ENCODE measurements at places on chromosomes 11 and 22.
A peak's percentile ranks its signal among the peaks of the same experiment; 100 is the strongest.

DNA sequence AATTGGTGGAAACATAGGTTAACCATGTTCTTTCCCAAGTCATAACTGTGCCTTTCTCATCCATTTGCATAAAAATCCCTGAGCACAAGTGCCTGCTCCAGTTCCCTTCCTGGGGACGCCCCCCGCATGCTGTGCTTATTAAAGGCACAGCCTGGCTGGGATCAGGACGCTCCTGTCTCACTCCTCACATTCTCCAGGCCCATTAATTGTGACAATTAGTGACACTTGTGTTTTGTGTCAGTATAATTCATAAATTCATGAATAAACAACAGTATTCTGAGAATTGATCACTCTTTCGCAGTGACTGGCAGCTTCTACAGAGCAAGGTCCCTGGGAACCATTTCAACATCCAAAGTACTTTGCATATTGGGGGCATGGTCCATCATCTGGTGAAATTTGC, 1354.4 kb downstream of the TBC1D22A start:
- no peak for DNase-seq

DNA sequence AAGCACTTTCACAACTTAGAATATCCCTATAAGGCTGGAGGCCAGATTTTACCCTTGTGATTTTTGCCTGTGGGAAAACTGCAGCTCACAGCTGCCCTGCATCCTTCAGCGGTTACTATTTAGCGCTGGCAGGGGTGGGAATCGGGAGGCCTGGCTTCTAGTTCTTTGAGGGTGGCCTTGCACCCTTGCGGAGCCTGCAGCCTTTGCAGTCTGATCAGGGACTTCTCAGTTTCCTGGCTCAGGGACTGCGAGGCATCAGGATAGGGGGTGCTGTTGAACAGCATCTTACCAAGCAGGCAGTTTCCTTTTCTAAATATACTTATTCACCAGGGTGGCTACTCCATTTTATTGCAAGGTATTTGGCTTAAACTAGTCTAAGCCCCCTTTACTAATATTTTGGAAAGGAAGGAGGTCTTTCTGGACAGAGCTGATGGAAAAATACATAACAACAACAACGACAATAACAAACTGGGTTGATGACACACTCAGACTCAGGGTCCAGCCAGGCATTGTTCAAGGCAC, 2.9 kb upstream of the APOA1 start:
- DNase-seq: no peak

GRCh38 chr22:42270176-42270509, 310 bp downstream of the TCF20 start:
- DNase-seq: no peak

DNA sequence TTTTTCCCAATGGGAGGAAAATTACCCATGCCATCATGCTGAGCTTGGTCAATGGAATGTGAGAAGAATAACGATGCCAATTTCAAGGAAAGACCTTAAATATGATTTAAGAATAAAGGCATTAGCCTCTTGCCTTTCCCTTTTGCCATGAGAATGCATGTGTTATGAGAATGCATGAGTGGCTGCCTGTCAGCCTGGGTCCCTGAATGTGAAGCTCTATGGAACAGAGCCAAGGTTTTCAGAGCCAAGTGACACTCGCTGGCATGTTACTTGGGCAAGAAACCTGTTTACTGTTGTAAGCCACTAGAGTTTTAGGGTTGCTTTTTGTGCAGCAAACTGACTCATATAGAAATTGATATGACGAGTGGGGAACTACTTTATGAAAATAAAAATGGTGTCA, 75.7 kb downstream of the JRKL start:
- no peak for DNase-seq

- no peak for DNase-seq
Measured at GRCh38 chr11:112421879-112422278, 161.2 kb upstream of the PLET1 start.

DNA sequence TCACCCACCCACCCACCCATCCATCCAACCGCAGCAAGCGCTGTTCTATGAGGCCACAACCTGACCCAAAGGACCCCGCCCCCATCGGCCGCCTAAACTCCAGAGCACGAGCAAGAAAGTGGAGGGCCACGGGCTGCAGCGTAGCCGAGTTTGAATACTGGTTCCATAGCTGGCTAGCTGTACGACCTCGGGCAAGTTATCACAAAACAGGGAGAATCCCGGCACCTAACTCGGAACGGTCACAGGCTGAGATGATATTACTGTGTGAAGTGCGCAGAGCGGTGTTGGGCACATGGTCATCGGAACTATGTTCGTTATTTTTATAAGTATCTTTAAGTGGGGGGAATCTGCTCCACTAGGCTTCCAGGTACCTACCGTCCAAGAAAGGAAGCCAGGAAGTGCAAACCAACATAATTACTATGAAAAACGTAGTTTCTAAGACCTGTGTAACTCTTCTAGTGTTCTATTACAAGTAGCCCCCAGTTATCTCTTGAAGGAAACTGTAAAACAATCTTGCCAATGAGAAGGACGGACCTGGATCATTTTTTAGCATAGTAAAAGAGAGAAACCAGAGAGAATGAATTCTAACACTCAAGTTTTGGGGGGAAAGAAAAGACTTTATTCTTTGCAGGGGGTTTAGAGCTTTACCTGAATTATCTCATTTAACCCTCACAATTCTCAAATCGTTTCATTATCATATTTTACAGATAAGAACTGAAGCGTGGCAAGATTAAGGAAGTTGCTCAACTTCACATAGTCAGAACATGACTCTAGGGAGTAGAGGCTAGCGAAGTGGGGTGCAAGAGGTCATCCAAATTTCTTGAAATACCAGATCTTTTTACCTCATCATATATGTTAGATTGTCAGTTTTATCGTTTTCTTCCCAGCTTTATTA, 663 bp upstream of the BUD13 start:
- DNase-seq: no peak

DNA sequence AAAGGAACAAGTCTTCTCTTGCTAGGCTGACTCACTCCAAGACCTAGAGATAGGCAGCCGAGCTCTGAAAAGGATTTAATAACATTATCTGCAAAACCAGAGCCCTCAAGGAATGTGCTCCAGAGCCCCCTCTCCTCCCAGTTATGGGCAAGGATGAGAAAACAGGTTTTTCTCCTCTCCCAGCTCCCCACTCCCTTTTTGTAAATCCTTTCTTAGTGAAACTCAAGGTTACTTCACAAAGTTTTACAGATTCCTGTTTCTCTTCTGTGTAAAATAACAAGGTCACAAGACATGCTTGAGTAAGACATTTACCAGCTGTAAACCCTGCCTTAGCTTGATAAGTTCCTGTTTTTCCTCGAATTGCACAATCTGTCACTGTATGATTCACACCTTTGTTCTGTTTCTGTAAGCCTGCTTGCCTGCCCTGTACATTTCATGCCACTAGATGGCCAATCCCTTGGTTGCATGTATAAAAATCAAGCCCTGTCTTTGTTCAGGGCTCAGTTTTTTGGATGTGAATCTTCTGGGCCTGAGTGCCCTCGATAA, 489.4 kb downstream of the KCNA4 start:
- DNase-seq: peak; percentile 4

GRCh38 chr11:100152766-100153165, 534.3 kb upstream of the ARHGAP42 start:
- DNase-seq: no peak

GRCh38 chr11:75449776-75450175, 16.8 kb upstream of the KLHL35 start:
- DNase-seq: no peak

DNA sequence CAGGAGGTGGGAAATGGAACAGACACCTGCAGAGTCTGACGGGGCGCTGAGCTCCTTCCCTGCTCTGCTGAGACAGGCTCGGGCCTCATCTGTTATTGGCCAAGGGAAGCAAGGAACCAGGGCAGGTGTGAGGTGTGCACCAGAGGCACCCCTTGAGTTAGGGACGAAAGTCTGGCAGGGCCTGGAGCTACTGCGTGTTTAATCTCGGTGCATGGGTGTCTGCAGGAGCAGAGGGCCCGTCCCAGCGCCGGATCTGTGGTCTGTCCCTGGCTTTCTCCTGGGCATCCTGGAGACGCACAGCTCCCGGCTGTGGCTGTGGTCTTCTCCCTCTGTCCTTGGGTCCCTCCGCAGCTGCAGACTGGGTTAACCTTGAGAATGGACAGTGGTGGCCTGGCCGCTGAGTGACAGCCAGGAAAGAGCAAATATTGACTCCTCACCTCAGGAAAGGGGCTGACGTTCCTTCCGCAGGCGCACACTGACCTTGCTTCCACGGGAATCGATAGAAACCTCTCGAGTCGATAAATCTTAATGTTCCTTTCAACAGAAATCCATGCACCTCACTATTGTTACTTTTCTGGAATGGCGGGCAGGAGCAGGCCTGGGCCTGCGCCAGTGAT, 975.6 kb downstream of the BRD1 start:
- no peak for DNase-seq

DNA sequence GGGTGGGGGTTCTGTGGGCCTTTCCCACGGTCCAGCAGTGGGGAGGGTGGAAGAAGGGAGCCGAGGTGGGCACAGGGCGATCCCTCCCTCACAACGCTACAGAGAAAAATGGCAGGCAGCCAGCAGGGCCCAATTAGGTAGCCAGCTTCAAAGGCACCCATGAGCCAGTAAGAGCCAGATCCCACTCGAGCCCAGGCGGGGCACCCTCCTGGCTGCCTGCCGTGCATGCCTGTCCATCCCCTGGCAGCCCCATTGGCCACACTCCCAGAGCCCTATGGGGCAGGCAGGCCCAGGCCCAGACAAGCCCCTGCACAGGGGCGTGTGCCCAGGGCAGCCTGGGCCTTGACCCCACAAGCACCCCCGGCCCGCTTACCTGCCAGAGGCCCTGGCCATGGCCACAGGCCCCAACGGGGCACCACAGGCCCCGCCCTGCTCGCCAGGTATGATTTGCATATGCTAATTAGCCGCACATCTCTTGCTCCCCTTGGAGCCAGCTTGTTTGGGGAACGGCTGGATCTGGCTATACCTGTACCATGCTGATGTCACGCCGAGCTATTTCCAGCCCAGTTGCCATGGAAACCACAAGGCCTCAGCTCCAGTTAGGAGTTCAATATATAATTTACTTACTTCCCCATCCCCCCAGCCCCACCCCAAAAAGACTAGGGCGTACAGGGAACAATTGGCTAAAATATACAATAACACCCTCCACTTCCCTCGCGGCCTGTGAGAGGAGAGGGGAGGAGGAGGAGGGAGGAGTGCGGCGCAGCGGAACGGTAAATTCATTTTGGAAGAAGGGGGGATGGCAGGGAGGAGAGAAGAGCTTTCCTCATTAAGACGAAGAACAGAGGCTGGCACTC, 47.5 kb upstream of the TCF20 start:
- DNase-seq: no peak

DNA sequence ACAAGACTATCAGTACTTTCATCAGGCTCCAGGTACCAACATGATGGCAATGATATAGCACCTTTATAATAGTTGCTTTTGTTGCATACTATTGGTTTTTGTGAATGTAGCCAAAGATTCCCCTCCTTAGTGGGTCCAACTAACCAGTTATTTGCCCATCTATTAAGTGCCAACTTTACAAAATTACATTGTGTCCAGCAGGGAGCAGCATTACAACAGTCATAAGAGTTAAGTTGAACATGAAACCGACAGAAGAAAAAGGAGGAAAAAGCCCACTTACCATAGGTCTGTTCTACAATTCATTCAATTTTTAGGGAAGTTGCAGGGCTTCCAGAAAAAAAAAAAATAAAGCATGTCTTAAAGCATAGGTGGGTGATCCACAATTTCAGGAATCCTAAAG, 21.6 kb downstream of the IMMP1L start:
- peak; percentile 27 for DNase-seq

GRCh38 chr11:42175203-42175602, 715.8 kb upstream of the LRRC4C start:
- DNase-seq: no peak

All from AG04450 (cell line).